Pons (tissue), 1 donor: ENCODE measurements at places on chromosomes 6 and 20.

GRCh38 chr6:39852324-39852723, 60.1 kb downstream of the DAAM2 start:
- no peak for DNase-seq

- peak; percentile 40 for DNase-seq
These were observed 178.8 kb upstream of the SNX9 start for GRCh38 chr6:157644043-157644810.

- no peak for DNase-seq
These were observed 5.1 kb downstream of the TP53RK start for GRCh38 chr20:46683939-46684750.

- no peak for DNase-seq
These were observed 129.8 kb upstream of the TIAM2 start for GRCh38 chr6:154865291-154865690.

DNA sequence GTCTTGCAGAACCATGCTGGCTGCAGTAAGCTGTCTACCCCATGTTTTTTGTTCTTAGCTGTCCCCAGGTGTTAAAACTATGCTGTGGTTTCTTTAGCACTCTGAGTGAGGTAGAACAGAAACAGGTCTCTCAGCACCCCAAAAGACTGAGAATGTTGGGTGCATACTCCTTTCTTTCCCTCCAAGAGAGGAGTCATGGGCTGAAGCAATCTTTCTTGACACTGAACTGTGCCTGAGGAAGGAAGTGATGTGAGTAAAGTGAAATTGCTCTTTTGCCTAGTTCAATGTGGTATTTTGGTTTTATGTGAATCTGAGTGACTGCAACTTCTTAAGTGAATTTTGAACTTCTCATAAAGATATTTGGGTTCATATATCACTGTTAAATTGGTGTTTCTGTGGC, 138.0 kb upstream of the MCHR2 start:
- no peak for DNase-seq

DNA sequence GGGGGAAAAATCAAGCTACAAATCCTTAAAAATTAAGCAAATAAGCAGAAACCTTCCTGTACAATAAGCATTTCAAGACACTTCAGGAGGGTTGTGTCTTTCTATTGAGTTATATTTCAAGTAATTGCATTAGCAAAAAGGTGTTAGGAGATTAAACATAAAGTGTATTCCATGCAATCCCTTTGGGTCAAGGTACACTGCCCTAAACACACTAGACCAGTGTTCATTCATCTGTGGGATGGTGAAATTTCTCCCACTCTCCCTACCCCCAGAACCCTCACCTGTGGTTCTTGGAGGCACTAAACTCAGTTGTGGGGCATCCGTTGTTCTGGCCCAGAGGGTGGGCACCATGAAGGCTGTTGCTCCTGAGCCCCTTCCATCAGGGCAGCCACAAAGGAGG, 205.1 kb upstream of the SGK1 start:
- no peak for DNase-seq

GRCh38 chr6:7918403-7918802, 7.8 kb upstream of the TXNDC5 start:
- no peak for DNase-seq

DNA sequence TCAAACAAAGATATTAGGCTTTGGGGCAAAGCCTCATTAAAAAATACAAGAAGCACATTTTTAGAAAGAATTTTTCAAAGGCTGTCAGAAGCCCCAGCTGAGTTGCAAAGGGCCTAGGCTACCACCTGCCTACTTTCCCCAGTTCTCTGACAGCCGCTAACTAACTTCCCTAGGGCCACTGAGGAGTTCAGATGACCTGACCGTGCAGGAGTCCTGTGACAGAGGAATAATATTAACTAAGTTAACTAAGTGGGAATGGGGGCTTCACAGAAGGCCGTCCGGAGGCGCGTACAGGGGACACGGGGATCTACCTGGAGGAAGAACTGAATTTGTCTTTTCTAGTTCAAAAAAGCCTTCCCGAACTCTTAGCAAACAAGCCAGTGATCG, 884 bp downstream of the MCHR2 start:
- DNase-seq = no peak

- no peak for DNase-seq
These were observed 14.6 kb downstream of the MYBL2 start for GRCh38 chr20:43681468-43681942.

DNA sequence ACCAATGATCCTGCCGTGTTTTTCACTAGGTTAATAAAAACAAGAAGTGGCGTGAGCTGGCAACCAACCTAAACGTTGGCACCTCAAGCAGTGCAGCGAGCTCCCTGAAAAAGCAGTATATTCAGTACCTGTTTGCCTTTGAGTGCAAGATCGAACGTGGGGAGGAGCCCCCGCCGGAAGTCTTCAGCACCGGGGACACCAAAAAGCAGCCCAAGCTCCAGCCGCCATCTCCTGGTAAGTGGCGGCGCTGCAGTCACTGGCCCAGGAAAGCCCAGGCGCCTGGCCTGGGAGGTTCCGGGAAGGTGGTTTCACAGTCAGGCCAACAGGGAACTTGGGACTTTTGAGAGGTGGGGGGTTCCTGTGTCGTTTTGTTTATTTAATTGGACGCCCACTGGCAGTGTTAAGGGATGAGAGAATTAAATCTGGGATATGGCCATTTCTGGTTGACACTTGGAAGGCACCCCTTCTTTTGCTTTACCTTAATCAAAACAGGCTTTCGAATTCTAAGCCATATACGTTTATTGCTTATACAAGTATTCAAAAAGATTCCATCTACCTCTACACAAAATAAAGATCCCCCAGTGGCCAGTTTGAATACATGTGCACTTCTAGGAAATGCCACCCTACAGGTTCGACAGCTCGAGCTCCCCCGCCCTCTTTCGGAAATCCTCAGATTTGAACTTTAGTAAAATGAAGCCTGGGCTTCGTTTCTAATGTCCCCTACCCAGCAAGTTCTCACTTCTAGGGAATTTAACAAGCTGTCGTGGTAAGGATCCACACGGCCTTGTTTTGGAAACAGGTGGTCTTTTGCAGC, 138.9 kb downstream of the TMEM242 start:
- peak; percentile 54 for DNase-seq

DNA sequence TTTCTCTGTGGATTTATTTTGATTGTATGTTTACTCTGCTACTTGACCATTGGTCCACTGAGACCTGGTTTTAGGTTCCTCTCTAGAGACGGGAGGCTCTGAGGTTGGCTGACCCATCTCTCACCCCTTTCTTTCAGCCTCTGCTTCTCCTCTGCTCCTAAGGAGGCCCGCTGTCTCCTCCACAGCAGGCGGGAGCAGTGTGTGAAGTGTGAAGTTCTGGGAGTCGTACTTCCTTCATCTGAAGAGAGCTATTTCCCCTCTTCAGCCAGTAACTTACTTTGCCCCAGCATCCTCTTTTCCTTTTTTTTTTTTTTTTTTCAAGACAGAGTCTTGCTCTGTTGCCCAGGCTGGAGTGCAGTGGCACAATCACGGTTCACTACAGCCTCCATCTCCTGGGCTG, 21.1 kb downstream of the PDRG1 start:
- no peak for DNase-seq

DNA sequence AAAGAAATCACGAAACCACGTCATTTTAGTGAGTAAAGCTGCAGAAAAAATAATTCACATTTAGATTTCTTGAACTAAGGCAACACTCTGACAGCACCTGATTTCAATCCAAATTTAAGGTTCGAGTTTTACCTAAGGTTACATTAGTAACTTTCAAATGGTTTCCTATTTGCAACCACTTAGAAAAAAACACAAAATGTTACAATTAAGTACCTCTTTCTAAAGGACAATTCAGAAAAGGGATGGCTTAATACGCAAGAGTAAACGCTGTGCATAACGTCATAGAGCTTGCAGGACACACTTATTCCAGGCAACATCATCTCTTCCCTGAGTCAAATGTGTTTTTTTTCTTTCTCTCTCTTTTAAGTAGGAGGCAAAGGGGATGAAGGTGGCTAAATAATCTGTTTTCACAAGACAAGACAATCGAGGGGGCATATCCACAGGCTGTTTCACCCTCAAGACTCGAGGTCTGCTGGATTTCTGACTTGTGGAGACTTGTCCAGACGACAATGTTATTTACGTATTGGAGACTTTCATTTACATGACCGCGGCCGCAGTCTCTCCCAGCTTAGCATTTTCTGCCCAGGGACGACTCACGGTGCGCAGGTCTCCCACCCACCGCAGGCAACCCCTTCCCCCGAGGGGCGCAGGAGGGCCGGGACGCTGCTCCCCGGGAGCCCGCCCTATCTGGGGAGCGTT, 86.0 kb downstream of the SESN1 start:
- peak; percentile 85 for DNase-seq

- no peak for DNase-seq
These were observed 99.0 kb downstream of the FIG4 start for GRCh38 chr6:109790131-109790530.

GRCh38 chr20:49505518-49505917, 23.1 kb upstream of the KCNB1 start:
- peak; percentile 8 for DNase-seq

DNA sequence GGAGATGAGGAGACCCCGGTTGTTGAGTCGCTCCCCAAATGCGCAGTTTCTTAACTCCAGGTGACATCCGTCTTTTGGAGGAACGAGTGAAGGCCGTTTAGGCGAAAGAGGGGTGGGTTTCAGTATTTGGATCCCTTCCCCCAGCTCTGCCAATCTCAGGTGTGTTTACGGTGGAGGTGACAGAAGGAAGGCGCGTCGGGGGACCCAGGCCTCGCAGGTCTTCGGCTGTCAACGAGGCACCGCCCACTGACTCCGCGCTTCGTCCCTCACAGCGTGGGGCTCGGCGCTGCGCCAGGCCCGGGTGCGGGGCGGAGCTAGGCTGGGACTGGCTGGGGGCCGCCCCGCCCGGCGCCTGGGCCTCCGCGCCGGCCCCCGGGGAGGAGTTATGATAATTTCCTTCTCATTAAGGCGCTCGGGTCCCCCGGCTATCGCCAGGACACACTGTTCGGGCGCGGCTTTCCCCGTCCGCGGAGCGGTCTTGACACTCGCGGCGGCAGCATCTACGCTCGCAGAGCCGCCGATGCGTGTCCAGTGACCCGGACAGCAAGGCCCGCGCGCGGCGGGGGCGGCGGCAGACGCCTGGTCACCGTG, at the start of gene TFAP2C:
Gene TFAP2C (plus strand): TSS at position 434 of the 591 bp plus-strand sequence. CDS start 239 bp downstream, outside the sequence.
- no peak for DNase-seq

- no peak for DNase-seq
These were observed 109.5 kb upstream of the RAB32 start for GRCh38 chr6:146433881-146434731.

DNA sequence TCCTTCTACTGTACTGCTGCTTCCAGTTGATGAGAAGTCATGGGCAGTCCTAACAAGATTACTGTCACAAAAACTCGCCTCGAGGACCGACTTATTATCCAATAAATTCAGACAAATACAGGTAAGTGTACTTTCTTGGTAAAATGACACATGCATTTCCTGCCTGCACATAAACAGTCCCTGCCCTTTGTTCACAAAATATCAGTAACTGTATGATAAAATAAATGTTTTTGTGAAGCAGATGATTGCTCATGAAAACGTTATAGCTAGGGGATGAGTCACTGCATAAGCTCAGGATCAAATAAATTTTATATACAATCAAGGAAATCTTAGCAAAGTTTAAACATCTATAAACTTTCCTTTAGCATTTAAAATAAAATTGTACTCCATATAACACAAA, 164.5 kb upstream of the RIPOR2 start:
- no peak for DNase-seq

GRCh38 chr6:156336089-156336488, 441.1 kb upstream of the ARID1B start:
- DNase-seq = no peak

DNA sequence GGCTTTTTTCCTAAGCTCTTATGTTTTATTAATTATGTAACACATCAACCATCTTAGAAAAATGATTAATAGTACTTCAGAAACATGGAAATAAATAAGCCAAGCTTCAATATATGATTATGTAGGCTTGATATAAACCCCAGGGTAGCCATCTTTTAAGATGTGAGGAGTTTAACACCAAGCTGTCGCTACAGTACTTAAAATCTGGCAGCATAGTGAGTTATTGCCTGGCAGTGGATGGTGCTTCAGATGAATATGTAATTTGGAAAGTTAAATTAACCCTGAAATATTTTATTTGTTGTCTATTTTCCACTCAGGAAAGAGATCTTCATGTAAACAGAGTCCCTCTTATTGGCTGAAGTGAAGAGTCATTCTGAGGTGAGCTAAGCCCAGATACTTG, 339.0 kb upstream of the ZFP64 start:
- no peak for DNase-seq
